Tongue (tissue), 3 donors: ENCODE measurements at places on chromosomes 13 and 19. TPM values are rescaled to one million over a fixed set of nuclear protein-coding genes. Genes with fewer than 3 reads are reported as not detected.

The ZNF8 gene
- 9.5 TPM for total RNA-seq

The LSM7 gene
- total RNA-seq: 88.5 TPM

The ZNF100 gene
- total RNA-seq: 10.5 TPM

The PCSK4 gene
- total RNA-seq: 1.0 TPM

The STARD13 gene
- total RNA-seq: 41.6 TPM

The PLK5 gene
- total RNA-seq: 0.51 TPM

The SPTBN4 gene
- 0.92 TPM for total RNA-seq

The KLK12 gene
- 7.2 TPM for total RNA-seq

The PRR36 gene
- total RNA-seq: 0.92 TPM

The PRKCG gene
- not detected for total RNA-seq

The ZNF320 gene
- 27.7 TPM for total RNA-seq

The ARRDC5 gene
- total RNA-seq: not detected

The OR4F17 gene
- total RNA-seq: not detected

The TIMM50 gene
- total RNA-seq: 27.1 TPM

The TMEM259 gene
- total RNA-seq: 72.1 TPM
